Stimulated activated CD8-positive, alpha-beta memory T cell treated with anti-CD3 and anti-CD28 coated beads, Interleukin-7, amount 100 ng/mL, for 1 hour (primary cell): ENCODE measurements at places on chromosomes 2 and 18.

GRCh38 chr18:63329431-63330145 lies 10.0 kb upstream of the BCL2 start:
- DNase-seq: no peak

GRCh38 chr2:112942654-112943002 lies 31.7 kb downstream of the IL37 start:
- no peak for DNase-seq

- no peak for DNase-seq
Measured at GRCh38 chr2:26651470-26651771, 10.3 kb upstream of the CIB4 start.

GRCh38 chr2:96157649-96158553 lies 12.7 kb upstream of the DUSP2 start:
- no peak for DNase-seq

DNA sequence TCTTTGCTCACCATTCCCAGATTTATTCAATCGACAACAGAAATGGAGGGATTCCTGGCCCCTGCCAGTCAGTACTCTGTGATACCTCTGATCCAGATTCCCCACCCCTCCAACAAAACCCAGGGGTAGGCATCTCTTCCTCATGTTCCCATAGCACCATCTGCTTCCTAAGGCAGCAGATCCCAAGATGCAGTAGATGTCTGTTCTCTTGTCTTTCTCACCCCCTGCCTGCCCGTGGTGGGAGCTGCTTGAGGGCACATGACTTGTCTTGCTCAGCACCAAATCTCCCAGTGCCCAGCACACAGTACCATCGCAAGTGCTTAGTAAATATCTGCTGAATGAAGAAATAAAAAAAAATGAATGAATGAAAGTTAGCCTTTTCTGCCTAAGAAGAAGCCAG lies 98.2 kb downstream of the ZBTB7C start:
- DNase-seq: no peak

GRCh38 chr18:79847606-79848293 lies 50.0 kb downstream of the KCNG2 start:
- DNase-seq: no peak

- no peak for DNase-seq
Measured at GRCh38 chr2:68736086-68736485, 1.5 kb downstream of the ARHGAP25 start.

DNA sequence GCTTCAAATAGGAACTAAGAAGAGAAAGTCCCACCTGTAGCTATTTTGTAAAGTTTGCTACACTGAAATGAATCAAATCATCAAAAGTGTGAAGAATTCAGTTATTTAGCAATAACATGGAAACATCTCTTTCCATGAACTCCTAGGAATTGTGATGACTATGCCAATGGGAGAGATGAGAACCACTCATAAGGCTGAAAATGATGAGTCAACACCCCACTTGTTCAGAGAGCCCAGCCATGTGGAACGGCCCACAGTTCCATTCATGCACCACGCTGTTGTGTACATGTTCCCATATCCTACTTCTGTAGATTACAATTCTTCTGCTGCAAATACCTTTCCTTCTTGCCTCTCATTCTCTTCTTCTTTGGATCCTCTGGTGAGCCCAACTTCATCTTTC lies 645.5 kb upstream of the ID2 start:
- DNase-seq: no peak
